Stimulated activated CD8-positive, alpha-beta memory T cell treated with anti-CD3 and anti-CD28 coated beads, Interleukin-4, amount 100 ng/mL, for 1 hour (primary cell): ENCODE measurements at places on chromosomes 7 and 10.

GRCh38 chr7:5381071-5381772 is 42.4 kb downstream of the TNRC18 start:
- DNase-seq = no peak

DNA sequence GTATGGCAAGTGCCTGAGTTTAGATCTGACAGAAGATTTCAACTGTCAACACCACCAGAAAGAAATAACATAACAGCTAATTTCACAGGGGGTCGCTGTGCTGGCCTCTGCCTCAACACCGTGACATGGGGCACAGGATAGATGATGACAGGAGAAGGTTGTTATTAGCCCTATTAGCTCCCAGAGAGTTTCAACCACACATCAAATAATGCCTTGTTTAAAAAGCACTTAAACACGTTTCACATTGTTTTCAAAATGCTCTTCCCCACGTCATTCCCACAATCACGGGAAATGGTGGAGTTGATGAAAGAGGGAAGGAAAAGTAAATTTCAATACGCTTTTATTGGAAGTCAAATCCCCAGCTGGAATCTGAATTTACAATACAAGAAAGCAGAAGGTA is 184.7 kb downstream of the MAGI2 start:
- no peak for DNase-seq

DNA sequence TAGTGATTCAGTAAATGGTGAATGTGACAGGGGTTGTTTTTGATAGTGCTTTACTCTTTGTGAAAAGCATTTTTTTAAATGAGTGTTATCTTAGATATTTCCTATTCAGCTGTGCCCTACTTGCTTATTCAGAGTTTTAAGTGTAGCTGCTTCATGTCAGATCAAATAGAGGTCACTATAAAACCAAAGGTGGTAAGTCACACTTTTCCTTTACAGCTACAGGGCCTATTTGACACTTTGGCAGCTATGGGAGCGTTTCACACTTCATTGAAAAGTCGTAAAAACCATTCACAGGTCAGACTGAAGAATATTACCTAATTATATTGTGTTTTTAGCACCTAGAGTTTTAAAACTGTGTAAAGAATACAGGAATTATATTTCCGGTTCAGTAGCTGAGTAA is 67.3 kb downstream of the ANKIB1 start:
- no peak for DNase-seq

DNA sequence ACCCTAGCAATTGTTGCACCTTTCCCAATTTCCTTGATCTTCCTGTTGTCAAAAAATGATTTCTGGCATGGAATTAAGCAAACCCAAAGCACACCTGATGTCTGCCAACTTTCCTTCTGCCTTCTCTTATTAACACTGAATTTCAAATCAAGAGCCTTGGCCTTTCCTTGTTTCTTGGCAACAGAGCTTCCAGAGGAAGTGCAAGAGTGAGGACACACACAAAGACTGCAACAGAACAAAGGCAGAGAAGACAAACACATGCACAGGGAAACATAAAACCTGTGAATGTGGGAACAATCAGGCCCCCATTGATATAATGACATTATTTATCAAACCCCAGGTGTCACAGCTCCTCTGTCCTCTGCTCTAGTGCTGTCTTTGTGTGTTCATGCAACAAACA is 73.0 kb upstream of the IL6 start:
- no peak for DNase-seq

GRCh38 chr10:12873172-12873571 is 128.3 kb downstream of the CCDC3 start:
- no peak for DNase-seq

DNA sequence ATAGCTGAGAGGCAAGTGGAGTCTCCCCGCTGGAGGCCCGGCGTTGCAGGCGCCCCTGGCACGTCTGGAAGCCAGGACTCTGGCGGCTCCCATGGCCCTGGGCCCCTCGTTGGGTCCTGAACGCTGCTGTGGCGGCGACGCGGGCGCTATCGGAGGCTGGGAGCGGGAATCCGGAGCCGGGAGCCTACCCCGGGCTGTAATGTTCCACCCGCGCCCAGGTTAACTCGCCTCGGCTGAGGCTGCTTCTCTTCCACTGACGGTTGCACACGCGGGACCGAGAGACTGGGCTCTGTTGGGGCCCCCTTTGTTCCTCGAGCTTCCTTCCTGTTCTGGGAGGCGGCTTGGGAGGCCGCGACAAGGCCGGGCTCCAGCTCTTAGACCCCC is 1.3 kb upstream of the HOXA5 start:
- no peak for DNase-seq

GRCh38 chr7:79009647-79010046 is 443.8 kb downstream of the MAGI2 start:
- no peak for DNase-seq

DNA sequence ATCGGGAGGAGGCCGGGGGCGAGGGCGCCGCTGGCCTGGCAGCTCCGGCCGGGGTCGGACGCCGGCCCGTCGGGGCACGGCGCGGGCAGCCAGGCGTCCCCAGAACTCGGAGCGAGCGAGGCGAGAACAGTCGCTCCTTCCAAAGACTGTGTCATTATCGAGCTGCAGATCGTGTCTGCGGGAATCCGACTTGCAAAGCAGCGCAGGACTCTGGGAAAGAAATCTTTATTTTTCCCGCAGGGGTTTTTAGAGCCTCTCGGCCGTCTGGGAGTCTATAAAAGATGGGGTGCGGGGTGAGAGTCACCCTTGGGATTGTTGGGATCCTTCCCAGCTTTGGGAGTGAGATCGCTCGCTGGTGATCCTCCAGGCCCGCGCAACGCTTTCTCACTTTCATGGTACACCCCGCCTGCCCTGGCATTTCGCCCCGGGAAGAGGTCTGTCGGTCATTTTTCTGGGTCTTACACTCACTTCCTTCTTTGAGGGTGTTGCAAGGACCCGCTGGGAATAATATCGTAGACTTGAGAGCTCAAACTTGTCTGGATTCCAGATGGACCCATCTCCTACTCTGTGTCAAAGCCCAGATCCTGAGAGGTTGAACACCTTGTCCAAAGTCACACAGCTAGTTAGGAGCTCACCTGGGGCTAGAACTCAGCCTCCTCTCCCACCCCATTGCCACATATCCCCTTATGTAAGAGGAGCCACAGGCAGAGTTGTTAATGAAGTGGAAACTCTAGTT is 1.0 kb downstream of the UBTD1 start:
- DNase-seq = no peak

GRCh38 chr10:91901784-91902677 is 7.3 kb downstream of the FGFBP3 start:
- DNase-seq = no peak

- DNase-seq = no peak
These were observed 68.4 kb downstream of the HACD1 start for GRCh38 chr10:17548770-17549169.

GRCh38 chr10:96696845-96697425 is 23.4 kb downstream of the PIK3AP1 start:
- DNase-seq = no peak

DNA sequence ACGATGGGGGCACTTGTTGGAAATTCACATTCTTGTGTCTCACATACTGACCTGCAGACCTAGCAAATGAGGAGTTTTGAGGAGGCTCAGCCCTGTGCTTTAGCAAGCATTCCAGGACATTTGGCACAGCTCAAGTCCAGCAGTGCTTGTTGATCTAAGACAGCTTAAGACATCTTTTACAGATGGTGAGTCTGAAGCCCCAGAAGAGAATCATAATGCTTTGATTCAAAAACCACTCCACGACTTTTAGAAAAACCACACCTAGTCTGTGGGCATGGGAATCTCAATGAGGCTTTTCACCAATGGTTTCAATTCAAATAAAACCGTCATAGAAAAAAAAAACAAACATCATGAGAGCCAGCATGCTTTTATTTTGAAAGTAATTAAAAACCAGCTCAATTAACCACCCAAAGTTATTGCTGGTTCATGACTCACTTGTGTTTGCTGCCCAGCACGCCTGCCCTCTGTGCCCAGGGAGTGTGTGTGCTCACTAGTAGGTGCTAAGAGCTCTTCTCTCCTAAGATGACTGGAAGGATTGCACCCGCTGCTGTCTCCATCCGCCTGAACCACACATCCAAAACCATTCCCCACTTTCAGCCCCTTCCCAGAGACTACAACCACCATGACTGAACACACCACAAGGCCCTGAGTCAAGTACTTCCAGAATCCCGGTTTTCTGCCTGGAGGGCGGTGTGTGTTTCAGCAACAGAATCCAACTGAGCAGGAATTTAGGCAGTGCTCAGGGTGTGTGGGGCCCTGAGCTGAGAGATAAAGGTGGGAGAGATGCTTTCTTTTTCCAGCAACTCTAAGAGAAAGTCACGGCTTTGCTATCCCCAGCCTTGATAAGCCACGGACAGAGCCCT is 130.2 kb upstream of the ADAM12 start:
- no peak for DNase-seq

DNA sequence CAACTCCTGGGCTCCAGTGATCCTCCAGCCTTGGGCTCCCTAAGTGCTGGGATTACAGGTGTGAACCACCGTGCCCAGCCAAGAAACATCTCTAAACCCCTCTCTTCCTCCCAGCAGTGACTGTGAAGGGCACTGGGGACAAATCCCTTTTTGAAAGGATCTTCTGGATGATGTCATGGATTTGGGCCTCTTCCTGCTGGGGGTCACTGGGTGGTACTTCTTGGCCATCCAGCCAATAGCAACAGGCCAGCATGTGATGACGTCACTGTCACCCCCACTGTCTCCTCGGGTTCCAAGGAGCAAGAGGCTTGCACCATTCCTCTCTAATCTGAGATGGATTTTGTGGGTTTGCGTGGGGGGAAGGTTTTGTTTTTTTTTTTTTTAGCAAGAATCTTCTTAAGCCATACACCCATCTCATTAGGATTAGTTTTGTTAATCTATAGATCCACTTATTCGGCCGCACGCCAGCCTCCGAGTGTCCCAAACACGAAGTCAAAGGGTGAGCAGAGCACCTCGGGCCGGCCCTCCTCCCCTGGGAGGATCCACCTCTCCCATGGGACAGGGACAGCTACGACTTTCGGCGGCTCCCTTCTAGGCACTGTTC is 29.4 kb upstream of the TNRC18 start:
- no peak for DNase-seq

GRCh38 chr10:96136810-96137209 is 6.7 kb downstream of the ZNF518A start:
- no peak for DNase-seq

GRCh38 chr10:28822719-28823464 is 145.6 kb downstream of the BAMBI start:
- DNase-seq = no peak

DNA sequence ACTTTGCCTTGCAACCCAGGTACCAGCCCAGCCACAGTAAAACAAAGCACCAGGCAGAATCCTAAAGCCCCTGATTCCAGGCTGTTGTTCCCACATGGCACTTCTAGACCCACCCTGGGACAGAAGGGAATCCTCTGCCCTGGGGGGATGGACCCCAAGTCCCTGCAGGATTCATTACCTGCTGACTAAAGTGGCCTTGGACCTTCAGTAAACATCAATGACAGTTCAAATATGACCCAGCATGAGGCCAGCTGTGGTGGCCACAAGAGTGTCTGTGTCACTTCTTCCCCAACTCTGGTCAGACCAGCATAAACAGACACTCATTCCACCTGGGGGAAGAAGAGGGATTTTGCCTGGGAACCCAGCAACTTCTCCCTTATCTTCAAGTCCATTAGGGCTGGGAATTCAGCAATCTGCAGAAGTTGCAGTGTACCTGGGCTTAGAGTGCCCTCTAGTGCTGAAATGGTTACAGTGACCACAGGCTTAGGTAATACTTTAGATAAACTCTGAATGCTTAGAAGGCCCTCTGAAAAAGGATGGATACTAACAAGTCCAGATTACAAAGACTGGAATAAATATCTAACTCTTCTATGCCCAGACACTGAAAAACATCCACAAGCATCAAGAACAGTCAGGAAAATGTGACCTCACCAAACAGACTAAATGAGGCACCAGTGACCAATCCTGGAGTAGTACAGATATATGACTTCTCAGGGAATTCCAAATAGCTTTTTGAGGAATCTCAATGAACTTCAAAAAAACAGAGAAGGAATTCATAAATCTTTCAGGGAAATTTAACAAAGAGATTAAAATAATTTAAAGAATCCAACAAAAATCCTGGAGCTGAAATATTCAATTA is 108.5 kb upstream of the TMEM168 start:
- no peak for DNase-seq

- DNase-seq = no peak
These were observed 8.9 kb upstream of the NANOS1 start for GRCh38 chr10:119020627-119020946.

DNA sequence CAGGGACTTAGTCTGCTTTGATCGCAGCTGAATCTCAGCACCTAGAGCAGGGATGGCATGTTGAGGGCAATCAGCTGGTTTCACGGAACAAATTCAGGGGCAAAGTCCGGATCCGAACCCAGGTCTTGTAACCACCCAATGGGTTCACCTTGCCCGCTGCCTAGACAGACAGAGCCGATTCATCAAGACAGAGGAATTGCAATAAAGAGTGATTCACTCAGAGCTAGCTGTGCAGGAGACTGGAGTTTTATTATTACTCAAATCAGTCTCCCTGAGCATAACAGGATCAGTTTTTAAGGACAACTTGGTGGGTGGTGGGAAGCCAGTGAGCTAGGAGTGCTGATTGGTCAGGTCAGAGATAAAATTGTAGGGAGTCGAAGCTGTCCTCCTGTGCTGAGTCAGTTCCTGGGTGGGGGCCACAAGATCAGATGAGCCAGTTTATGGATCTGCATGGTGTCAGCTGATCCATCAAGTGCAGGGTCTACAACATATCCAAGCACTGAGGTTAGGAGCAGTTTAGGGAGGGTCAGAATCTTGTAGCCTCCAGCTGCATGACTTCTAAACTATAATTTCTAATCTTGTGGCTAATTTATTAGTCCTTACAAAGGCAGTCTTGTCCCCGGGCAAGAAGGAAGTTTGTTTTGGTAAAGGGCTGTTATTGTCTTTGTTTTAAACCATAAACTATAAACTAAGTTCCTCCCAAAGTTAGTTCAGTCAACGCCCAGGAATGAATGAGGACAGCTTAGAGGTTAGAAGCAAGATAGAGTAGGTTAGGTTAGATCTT is 43.5 kb upstream of the CHST3 start:
- DNase-seq = no peak

GRCh38 chr7:45191396-45191795 is 33.8 kb downstream of the RAMP3 start:
- DNase-seq = no peak

DNA sequence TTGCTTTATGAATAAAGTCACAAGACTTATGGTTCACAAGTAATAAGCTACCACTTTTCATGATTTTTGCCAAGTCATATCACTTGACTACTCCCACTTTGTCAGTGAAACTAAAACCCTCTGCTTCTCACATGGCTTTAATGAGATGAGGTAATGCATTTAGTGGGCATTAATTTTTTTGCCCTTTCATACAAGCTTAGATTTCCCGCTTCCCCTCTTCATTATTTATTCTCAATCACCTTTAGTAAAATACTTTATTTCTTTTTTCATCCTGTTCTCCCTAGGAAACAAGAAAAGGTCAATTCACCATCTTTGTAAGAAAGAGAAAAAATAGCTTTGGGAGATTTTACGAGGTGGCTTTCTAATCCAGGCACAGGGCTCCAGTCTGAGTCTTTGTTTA is 109.6 kb upstream of the STARD3NL start:
- no peak for DNase-seq

- DNase-seq = no peak
These were observed 52.3 kb upstream of the PTPN12 start for GRCh38 chr7:77484785-77485184.

GRCh38 chr7:95526128-95526738 is 40.5 kb downstream of the ASB4 start:
- no peak for DNase-seq

GRCh38 chr7:44387389-44387788 is 62.0 kb upstream of the CAMK2B start:
- DNase-seq = no peak

- no peak for DNase-seq
These were observed 108.1 kb upstream of the AGR3 start for GRCh38 chr7:16989811-16990413.
